ENCODE measurements at places on chromosomes 6 and 20.
A peak's percentile ranks its signal among the peaks of the same experiment; 100 is the strongest.

GRCh38 chr6:53758496-53758895 lies 36.3 kb upstream of the LRRC1 start:
- H3K4me3 ChIP-seq = no peak overlapping the region
- DNase-seq = no peak
- H3K36me3 ChIP-seq = no peaks in the 10 kb centered on the region

GRCh38 chr6:149261364-149262040 lies 56.0 kb upstream of the TAB2 start:
- H3K27me3 ChIP-seq = no peaks in the 10 kb centered on the region
- H3K4me3 ChIP-seq = no peak overlapping the region
- no peak for DNase-seq
- no peaks in the 10 kb centered on the region for H3K36me3 ChIP-seq
- peaks cover 11% of the 10 kb centered on the region for H3K4me1 ChIP-seq

DNA sequence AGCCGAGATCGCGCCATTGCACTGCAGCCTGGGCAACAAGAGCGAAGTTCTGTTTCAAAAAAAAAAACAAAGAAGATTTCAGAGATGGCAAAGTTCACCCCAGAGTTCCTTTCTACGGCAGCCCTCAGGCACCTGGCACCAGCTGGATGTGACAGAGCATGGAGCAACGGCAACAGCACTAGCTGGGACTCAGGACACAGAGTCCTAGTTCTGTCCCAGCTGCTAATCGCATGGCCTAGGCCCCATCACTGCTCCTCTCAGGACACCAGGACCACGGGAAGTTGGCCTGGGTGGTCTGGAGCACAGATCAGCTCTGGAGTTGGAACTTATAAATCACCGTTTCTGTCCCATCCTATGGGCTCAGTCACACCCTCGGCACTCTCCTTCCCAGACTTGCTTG lies 1.1 kb downstream of the PGC start:
- H3K4me1 ChIP-seq = peaks cover 2% of the 10 kb centered on the region
- H3K36me3 ChIP-seq = no peaks in the 10 kb centered on the region
- H3K4me3 ChIP-seq = no peak overlapping the region
- H3K27me3 ChIP-seq = peaks cover 53% of the 10 kb centered on the region

DNA sequence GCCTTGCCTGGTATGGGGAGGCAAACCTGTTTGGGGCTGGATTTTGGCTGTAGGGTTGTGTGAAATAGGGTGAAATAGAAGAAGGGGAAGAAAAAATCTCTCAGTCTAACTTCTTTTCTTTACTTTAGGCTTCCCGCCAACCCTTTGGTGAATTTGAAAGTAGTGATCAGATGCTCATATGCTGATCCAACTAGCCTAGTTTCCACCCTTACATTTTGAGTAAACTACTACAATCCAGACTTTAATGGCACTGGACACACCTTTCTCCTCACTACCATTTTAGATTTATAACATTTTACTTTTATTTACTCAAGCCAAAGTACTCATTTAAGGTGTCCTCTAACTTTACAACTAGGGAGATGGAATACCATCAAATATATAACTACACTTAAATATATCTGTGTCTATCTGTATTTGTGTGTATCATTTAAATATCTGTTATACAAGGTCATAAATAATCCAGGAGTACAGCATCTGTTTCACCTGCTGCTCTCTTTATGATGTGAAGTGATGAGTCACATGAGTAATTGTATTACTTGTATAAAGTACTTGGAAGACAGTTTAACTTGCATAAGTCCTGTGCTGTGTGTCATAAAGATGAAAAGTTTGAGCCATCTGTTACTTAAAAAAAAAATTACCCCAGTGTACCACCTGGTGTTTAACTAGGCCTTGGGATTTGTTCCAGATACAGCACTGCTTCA lies 172.1 kb downstream of the CDKAL1 start:
- H3K4me1 ChIP-seq = peaks cover 2% of the 10 kb centered on the region
- DNase-seq = no peak
- no peaks in the 10 kb centered on the region for H3K27me3 ChIP-seq
- H3K36me3 ChIP-seq = no peaks in the 10 kb centered on the region

DNA sequence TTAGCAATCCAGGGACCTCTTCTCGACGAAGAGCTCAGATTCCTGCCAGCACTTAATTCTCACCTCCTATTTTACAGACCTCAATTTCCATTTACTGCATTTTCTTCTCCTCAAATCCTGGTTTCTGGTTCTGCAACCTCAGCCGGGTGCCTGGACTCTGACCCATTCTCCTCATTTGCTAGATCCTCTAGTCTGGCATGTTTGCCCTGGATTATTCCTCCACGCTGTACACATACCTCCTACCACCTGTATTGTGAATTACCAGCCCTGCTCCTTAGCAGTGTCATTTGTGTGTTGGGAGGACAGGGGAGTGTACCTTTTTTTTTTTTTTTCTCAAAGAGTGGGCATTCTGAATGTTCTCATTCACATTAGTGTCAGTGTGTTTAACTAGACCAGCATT lies 204.4 kb downstream of the ZMYND8 start:
- no peaks in the 10 kb centered on the region for H3K27me3 ChIP-seq
- no peak overlapping the region for H3K4me3 ChIP-seq
- H3K27ac ChIP-seq = no peak overlapping the region
- no peaks in the 10 kb centered on the region for H3K36me3 ChIP-seq
- H3K4me1 ChIP-seq = no peaks in the 10 kb centered on the region

GRCh38 chr6:401239-401993 lies 9.9 kb downstream of the IRF4 start:
- peak overlapping the region; percentile 41 for H3K4me3 ChIP-seq
- H3K27ac ChIP-seq = no peak overlapping the region
- H3K27me3 ChIP-seq = no peaks in the 10 kb centered on the region
- H3K36me3 ChIP-seq = no peaks in the 10 kb centered on the region
- no peak for DNase-seq
- no peaks in the 10 kb centered on the region for H3K4me1 ChIP-seq

DNA sequence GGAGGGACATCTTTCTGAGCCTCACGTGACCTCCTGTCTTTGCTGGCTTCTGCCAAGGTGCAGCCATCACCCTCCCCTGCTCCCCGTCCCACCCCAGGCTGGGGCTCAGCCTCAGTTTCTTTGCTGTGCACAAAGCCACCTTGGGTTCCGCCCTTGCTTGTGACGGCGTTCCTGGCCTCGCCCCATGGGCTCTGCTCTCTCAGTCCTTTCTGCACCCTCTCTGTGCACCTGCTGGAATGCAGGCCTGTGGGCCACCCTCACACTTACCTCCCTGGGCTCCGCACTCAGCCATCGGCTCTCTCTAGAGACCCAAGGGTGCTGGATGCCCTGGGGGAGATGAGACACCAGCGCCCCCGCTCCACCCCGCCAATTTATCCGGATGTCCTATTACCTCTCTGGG lies 28.3 kb downstream of the BANF2 start:
- no peak overlapping the region for H3K4me3 ChIP-seq
- no peak overlapping the region for H3K27ac ChIP-seq
- H3K27me3 ChIP-seq = peaks cover 20% of the 10 kb centered on the region
- H3K4me1 ChIP-seq = no peaks in the 10 kb centered on the region

DNA sequence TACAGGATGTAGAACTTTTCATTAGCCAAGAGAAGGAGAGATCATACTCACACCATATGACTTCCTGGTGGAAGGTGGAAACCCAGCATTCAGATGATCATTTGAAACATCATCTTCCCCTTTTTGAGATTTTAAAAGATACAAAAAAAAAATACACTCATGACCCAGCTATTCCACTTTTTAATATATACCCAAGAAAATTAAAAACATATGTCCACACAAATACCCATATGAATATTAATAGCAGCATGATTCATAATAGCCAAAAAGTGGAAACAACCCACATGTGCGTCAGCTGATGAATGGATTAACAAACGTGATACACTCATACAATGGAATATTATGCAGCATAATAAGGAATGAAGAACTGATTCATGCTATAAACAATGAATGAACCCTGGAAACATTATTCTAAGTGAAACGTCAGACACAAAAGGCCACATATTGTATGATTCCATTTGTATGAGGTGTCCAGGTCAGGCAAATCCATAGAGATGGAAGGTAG lies 130.0 kb upstream of the SGK1 start:
- H3K36me3 ChIP-seq = no peaks in the 10 kb centered on the region
- DNase-seq = no peak
- no peak overlapping the region for H3K4me3 ChIP-seq
- H3K4me1 ChIP-seq = peaks cover 1% of the 10 kb centered on the region

DNA sequence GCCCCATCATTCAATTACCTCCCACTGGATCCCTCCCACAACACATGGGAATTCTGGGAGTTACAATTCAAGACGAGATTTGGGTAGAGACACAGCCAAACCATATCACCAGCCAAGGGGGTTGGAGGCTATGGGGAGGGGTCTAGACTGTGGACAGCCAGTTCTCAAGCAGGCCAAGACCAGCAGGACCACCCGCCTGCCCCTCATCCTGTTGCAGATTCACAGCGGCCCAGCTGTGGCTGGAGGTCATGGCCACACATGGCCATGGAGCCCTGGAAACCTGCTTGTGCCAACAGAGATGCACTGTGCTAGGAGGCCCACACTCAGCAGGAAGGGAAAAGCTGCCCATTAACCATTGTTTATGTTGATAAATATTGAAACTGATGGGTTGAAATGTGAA lies 240.5 kb downstream of the TTLL2 start:
- no peaks in the 10 kb centered on the region for H3K36me3 ChIP-seq
- no peak for DNase-seq
- peaks cover 9% of the 10 kb centered on the region for H3K4me1 ChIP-seq
- no peak overlapping the region for H3K4me3 ChIP-seq

- no peaks in the 10 kb centered on the region for H3K4me1 ChIP-seq
- H3K36me3 ChIP-seq = no peaks in the 10 kb centered on the region
- DNase-seq = no peak
Measured at GRCh38 chr6:143262859-143263258, 187.6 kb downstream of the ADAT2 start.

DNA sequence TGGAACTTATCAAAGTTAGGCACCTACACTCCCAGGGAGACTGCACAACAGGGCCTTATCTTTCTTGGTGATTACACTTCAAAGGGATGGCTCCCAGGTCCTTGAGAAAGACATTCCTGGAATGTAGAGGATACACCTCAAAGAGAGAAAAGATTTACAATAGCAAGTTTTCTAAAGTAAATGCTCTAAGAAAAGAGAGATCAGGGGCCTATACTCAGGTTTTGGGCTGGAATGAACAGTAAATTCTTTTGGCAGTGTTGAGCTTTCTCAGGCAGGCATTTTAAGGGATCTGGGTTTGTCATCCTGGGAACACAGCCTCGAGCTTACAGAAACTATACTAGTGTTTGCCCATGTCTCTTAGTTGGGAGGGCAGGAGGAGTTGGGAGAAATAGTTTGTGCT lies 31.7 kb upstream of the ME1 start:
- no peaks in the 10 kb centered on the region for H3K27me3 ChIP-seq
- H3K4me1 ChIP-seq = no peaks in the 10 kb centered on the region

GRCh38 chr20:17838921-17839320 lies 129.7 kb downstream of the SNX5 start:
- H3K36me3 ChIP-seq = no peaks in the 10 kb centered on the region
- peaks cover 12% of the 10 kb centered on the region for H3K4me1 ChIP-seq

- no peaks in the 10 kb centered on the region for H3K4me1 ChIP-seq
- DNase-seq = no peak
- H3K4me3 ChIP-seq = no peak overlapping the region
Measured at GRCh38 chr6:127446356-127446755, 12.8 kb downstream of the KIAA0408 start.

DNA sequence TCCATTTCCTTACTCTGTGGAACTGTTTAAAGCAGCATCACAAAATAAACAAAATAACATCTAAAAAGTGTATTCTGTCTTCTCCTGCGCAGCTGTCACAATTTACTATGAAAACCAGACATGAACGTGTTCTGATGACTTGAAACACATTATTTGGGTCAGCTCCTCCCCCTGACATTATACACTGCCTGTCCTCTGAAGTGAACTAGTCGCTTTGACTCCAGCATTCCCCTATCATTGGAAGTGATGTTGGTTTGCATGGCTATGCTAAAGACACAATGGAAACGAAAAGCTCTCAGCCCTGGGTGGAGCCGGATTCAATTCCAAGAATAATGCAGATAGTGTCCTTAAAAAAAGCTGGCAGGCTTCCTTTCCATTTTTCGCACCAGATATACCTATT lies 125.9 kb downstream of the FYN start:
- no peak overlapping the region for H3K27ac ChIP-seq
- H3K36me3 ChIP-seq = no peaks in the 10 kb centered on the region
- H3K4me1 ChIP-seq = peaks cover 49% of the 10 kb centered on the region
- DNase-seq = no peak
- H3K27me3 ChIP-seq = no peaks in the 10 kb centered on the region
- no peak overlapping the region for H3K4me3 ChIP-seq

DNA sequence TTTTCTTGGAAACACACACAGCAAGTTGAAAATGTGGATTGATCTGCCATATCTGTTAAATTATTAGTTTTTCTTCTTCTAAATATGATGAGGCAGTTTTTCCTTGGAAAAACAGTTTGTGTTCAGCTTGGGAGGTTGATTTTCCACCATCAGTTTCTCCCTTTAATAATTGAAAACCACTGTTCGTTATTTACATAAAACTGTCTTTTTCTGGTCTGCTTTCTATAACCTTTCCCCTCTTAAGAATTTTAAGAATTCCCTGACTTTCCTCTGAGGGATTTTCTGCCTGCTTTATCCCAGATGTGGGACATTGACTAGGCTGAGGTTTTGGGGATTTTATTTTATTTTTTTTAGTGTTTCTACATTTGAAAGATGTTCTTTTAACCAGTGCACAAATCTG lies 27.2 kb downstream of the DSE start:
- no peak for DNase-seq
- no peak overlapping the region for H3K27ac ChIP-seq
- H3K36me3 ChIP-seq = peaks cover 29% of the 10 kb centered on the region

- no peak overlapping the region for H3K27ac ChIP-seq
- H3K4me3 ChIP-seq = no peak overlapping the region
- H3K4me1 ChIP-seq = peaks cover 7% of the 10 kb centered on the region
- DNase-seq = no peak
- no peaks in the 10 kb centered on the region for H3K27me3 ChIP-seq
Measured at GRCh38 chr6:28001751-28002150, 44.7 kb downstream of the OR2B6 start.

- peaks cover 5% of the 10 kb centered on the region for H3K4me1 ChIP-seq
- H3K4me3 ChIP-seq = no peak overlapping the region
- H3K27me3 ChIP-seq = no peaks in the 10 kb centered on the region
- H3K36me3 ChIP-seq = no peaks in the 10 kb centered on the region
Measured at GRCh38 chr6:130164251-130164650, 58.5 kb downstream of the SAMD3 start.

Data from neuronal stem cell (in vitro differentiated cells).